GM12865 (cell line): ENCODE measurements at places on chromosomes 5 and 9.

- no peak for DNase-seq
Measured at GRCh38 chr5:153463806-153464205, 26.7 kb upstream of the GRIA1 start.

- no peak for DNase-seq
Measured at GRCh38 chr5:109961751-109962150, 272.0 kb downstream of the MAN2A1 start.

DNA sequence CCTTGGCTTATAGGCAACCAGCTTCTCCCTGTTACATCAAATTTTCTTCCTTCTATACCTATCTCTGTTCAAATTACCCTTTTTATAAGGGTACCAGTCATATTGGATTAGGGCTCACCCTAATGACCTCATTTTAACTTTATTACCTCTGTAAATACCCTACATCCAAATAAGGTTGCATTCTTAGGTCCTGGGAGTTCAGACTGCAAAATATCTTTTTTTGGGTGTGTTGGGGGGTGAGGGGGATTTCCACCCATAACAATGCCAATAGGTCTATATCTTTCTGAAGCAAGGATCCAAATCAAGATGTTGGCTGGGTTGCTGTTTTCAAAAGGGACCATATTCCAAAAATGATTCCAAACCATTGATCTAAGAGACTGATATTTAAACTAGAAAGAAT lies 141.7 kb downstream of the XRCC4 start:
- DNase-seq, result no peak

DNA sequence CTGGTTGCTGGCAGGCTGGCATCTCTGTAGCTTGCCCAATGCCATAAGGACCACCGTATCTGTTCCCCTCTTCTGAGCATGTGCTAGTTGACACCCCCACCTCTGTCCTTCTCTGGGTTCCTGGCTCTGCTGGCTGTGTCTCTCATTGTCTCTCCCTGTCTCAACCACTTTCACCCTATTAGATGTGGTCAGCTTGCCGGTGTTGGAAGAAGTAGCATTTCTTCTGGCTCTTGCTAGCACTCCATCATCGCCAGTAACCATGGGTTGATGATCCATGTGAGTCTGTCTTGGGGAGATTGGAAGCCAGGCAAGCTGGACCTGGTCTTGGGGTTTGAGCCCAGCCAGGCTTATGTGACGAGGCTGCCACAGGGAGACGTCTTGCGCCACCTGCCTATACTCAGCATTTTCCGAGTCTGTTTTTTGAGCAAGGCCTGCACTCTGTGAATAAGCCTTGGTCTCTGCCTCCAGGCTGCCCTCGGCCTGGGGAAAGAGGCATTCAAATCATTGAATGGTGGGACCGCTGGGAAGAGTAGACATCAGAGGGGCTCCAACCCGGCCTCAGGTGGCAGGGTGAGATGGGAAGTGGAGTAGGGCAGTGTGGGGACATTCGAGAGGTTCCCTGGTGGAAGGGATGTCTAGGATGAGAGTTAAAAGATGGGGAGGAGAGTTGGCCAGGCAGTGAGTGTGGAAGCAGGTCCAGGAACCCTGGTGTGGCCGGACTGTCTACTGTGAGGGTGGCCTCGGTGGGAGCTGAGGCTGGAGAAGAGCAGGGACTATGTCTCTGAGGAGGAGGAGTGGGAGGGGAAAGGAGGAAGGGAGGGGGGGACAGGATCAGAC lies 74.3 kb downstream of the ZNF618 start:
- DNase-seq, result no peak

DNA sequence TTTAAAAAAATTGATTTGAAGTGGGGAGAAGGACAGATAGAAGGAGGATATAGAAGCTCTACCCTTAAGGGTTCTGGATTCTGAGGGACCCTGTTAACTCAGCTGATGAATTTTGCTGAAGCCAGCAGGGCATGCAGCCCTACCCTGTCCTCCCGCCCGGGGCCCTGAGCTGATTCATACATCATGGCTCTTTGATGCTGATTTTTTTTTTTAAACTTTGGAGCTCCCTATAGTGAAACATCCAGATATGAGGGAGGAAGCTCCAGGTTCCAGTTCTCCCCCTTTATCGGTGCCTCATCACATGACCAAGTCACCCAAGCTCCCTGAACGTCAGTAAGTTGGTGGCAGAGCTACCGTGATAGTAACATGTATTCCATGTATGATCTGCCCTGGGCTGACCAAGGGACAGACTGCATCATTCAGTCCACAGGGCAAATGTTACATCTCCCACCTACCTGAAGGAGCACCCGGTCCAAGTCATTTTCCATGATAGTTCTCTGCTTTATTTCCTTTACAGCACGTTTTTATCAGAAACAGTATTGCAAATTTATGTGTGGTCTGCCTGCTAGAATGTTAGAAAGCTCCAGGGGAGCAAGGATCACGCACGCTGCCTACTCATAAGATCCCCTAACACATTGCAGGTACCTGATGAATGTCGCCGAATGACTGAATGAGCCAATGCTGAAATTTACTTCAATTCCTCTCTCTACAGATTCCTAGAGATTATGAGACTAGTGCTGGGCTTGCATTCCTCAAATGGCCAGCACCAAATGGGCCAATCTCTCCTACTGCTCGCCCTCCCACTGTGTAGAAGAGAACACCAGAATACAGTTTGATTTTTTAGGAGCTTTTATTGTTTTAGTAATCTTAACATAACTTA lies 25.9 kb downstream of the SPARC start:
- DNase-seq, result no peak
